ENCODE measurements at places on chromosomes 5 and 9.

GRCh38 chr5:9209846-9210492 is 335.9 kb downstream of the SEMA5A start:
- DNase-seq = no peak

- DNase-seq = no peak
Measured at GRCh38 chr9:125464591-125465385, 203.2 kb downstream of the GAPVD1 start.

GRCh38 chr5:35483780-35484179 is 133.9 kb upstream of the SPEF2 start:
- DNase-seq = no peak

- DNase-seq = no peak
Measured at GRCh38 chr9:126372716-126373115, 46.1 kb downstream of the MVB12B start.

- no peak for DNase-seq
Measured at GRCh38 chr5:73030995-73031394, 75.2 kb downstream of the FCHO2 start.

DNA sequence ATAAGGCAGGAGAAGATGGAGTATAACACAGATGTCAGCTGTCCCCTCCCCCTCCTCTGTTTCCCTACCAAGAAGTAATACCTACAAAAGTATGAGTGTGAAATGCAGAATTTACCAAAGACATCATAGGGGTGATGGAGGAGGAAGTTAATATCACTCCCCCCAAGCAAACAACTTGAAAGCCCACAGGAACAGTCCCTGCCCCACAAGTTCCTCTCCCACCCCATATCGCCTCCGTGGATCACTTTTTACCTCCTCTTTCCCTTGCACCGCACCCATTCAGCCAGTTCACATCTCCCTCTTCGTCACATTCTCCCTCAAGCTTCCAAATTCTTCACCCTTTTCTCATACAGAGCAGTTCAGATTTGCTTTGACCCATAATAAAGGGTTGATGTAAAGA is 7.0 kb upstream of the SIL1 start:
- DNase-seq = no peak

DNA sequence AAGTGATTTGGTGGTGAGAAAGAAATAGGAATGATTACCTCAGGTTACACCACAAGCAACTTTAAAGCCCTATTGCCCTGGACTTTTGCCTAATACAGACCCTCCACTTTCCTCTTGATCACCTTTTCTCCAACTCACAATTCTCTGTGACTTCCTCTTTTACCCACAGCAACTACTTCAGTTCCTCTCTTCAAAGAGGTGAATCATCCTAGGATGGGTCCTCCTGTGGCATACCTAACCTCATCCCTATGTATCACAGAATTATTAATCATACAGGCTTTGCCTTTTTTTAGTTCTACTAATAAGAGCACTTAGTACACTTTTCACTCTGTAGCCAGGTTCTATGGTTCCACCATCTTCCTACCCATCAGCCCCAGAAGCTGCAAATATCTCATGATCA is 19.6 kb upstream of the INSL6 start:
- no peak for DNase-seq

DNA sequence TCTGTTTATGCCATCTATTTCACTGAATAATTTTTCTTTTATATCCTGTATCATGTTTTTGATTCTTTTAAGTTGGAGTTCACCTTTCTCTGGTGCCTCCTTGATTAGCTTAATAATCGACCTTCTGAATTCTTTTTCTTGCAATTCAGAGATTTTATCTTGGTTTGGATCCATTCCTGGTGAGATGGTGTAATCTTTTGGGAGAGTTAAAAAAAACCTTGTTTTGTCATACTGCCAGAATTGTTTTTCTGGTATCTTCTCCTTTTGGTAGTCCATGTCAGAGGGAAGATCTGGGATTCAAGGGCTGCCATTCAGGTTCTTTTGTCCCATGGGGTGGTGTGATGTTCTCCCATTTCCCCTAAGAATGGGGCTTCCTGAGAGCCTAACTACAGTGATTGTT is 800.8 kb upstream of the TYRP1 start:
- no peak for DNase-seq

DNA sequence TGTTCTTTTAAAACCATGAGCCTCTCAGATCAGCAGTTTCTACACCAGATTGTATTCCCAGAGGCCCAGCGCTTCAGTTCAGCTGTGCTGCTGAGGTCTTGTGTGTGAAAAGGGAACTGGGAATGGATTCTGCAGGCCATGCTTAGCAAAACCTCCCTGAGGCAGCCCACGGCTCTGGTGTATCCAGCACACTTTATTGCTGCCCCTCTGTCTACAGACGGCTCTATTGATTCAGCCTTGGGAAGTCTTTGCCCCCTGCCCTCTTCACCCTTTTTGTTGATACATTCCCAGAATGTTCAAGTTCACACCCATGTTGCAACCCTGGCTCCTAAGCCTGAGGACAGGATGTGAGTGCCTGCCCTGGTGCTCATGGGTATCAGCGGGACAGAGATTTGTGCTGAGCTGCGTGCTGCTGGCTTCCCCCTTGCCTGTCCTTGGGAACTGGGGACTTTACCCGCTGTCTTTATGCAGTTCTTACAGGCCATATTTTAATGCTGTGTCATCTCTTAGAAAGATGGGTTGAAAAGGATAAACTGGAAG is 37.3 kb downstream of the ARHGAP26 start:
- no peak for DNase-seq

GRCh38 chr5:1793966-1794900 is 5.4 kb downstream of the MRPL36 start:
- no peak for DNase-seq

DNA sequence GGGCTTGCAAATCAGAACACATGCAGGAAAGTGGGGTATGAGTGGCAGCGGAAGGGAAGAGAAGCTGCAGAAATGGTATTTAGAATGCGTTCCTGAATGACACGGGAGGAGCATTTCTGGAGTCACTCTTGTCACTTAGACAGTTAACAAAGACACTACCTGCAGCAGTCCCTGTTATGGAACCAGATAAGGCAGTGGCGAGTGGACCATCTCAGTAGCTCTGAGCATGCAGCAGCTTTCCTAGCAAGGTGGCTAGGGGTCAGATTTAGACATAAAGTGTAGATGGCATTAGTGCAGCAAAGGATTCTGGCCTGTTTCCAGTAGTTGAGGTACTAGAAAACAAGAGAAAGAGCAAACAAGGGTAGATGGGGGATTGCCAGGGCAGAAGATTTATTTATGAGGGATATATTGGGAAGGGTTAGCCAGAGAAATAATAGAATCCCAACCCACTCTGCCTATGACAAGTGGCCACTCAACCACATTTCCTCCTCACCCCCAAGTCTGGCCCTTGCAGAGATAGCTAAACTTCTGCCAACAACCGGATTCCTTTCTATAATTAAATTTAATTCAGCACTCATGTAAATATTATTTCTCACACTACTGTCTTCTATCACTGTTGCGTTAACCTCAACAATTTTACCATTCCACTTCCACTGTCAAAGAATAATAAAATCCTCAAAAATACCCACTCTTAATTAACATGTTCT is 201.6 kb downstream of the DCP2 start:
- DNase-seq = no peak

- DNase-seq = no peak
Measured at GRCh38 chr9:29514862-29515261, 1941.6 kb upstream of the C9orf72 start.

DNA sequence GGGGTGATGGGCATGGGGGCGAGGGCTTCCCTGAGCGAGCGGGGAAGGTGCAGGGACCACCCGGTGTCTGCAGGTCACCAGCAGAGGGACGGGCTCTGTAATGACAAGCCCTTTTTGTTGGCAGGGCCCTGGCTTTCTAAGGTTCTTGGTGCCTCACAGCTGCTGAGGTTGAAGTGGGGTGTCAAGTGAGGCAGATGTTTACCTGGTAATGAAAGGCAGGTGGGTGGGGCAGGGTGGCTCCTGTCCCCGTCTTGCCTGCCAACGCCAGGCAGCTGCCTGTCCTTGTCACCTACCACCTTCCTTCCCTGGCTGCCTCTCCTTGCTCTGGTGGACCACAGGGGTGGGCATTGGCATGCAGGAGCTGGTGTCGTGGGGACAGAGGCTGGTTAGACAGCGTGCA is 41.0 kb upstream of the SEMA4D start:
- DNase-seq = no peak

DNA sequence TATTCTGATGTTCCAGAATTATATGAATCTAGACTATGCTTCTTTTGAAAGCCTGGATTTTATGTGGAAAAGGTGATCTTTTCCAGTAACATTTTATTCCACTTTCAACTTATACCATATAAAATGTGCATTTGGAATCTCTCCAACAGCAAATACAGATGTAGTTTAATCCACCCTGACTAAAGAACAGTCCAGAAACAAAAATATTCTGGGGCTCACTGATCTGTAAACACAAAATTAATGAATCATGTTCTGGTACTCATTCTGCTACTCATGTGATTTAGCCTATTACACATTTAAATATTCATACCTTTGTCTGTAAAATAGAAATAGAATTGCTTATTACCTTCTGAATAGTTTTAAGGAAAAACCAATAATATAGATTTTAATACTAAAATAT is 125.8 kb downstream of the ARRDC3 start:
- DNase-seq = no peak

DNA sequence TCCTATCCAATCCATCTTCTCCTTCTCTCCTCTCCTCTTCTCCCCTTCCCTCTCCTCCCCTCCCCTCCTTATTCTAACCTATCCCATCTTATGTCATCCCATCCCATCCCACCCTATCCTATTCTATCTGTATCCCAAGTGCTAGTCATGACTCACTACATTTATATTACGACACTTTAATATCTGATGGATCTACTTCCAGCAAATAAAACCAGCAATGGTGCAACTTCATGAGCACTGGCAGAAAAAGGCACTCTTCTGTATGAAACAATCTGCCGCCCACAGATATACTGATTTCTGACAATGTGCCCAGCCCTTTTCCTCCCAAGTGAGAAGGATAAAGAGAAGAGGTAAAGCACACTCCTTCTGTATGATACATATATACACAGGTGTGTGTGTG is 86.6 kb upstream of the ANKH start:
- DNase-seq = no peak

GRCh38 chr9:95003689-95004410 is 277.4 kb downstream of the AOPEP start:
- DNase-seq = no peak

GRCh38 chr9:125325826-125326225 is 64.2 kb downstream of the GAPVD1 start:
- DNase-seq = no peak

- DNase-seq = no peak
Measured at GRCh38 chr9:6978591-6978990, 220.8 kb downstream of the KDM4C start.

- no peak for DNase-seq
Measured at GRCh38 chr5:116436674-116437350, 137.8 kb downstream of the SEMA6A start.

GRCh38 chr5:52838326-52839015 is 50.8 kb downstream of the ITGA1 start:
- DNase-seq = no peak

DNA sequence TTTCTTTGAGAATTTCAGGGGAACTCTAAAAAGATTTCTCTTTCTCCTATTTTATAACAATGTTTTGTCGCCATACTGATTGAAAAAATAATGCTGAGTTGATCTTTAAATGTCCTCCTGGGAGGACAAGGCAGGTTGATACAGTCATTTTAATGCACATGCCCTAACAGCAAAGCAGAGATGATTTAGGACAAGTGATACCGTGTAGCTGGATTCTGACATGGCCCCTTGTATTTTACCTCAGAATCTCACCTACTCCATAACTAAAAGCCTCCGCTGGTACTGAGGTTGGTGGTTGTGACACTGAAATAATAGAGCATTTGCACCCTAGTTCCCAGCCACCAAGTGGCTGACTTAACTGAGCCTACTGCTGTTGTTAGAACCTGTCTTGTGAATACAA is 811 bp upstream of the LRRTM2 start:
- no peak for DNase-seq

DNA sequence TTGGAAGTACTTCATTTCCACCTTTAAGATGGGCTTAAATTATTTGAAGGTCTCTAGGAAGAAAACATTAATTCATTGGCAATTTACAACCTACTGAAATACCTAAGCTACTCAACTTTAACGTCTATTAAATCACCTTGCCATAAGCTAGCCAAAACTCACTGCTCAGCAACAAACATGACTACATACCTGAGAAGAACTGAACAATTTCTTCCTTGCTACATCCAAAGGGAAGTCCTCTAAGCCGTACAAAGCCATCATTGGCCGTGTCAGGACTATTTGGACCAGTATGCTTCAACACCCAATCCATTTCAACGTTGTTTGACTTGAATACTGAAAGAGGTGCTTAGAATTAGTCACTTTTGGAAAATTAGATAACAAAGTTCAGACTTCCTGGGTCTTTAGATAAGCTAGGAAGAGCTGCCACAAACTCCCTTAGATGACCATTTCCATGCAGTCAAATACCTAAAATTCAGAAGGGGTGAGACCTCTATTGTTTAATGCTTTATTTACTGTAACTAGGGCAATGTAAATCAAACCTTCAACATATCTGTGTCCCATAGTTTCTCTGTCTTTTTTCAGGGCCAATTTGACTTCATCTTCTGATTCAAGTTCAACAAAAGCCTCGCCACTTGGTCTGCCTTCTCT is 2.6 kb downstream of the HNRNPH1 start:
- no peak for DNase-seq

- DNase-seq = no peak
Measured at GRCh38 chr5:78661691-78662090, 13.1 kb upstream of the LHFPL2 start.

DNA sequence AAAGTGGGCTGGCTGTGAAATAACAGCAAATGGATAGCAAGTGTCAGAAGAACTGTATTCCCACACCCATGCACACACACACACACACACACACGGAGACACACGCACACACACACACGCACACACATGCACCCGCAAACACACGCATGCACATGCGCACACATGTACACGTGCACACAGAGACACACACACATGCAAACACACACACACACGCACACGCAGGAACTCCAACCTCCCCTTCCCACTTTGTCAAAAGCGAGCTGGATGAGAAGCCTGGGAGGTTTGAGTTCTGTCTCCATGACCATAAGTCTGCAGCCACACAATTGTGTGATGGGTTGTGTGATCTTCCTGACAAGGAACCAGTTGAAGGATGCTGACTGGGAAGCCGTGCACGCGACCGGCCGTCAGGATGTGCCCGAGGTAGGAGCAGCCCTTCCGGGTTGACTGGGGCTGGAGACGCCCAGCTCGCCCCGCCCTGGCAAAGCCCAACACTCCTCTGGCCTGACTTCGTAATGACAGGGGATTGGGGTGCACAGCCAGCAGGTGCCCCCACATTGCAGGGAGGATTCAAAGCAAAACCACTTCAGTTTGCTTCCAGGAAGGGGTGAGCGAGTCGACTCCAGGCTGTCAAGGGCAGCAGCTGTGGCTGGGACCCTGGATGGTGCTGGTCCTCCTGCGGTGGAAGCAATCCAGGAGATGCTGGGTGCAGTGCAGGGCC is 29.3 kb upstream of the NKD2 start:
- DNase-seq = no peak

DNA sequence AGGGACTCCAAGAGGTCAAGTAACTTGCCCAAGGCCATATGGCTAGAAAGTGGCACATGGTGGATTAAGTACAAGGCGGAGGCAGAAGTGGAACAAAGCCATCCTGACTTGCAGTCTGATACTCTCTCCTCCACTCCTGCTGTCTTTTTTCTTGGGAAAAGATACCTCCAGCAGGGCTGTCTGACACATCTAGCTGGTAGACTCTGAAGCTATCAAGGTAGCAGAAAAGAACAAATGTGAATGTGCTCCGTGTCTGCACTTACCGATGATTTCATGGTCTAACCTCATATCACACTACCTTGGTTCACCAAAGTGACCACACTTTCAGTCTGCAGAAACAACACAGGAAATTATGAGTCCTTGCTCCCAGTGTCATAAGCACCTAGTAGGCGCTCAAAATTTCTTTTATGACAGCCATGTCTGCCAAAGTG is 284.8 kb downstream of the CRB2 start:
- peak; percentile 20 for DNase-seq

- no peak for DNase-seq
Measured at GRCh38 chr5:103174147-103174546, 54.0 kb downstream of the PPIP5K2 start.
